ENCODE measurements at places on chromosomes 1 and 21.
A peak's percentile ranks its signal among the peaks of the same experiment; 100 is the strongest.

DNA sequence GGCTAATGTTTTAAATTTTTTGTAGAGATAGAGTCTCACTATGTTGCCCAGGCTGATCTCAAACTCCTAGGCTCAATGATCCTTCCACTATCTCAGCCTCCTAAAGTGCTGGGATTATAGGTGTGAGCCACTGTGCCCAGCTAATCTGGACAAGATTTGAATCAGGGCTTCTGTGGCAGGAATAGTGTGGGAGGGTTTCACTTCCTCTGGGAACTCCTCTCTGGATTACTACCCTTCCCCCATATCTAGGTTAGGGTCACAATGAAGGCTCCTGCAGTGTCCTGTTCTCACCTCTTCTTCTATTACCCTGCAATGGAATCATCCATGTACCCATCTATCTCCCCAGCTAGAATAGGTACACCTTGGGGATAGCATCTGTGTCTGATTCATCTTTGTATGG lies 133.6 kb upstream of the RAB4A start:
- no peak for DNase-seq

DNA sequence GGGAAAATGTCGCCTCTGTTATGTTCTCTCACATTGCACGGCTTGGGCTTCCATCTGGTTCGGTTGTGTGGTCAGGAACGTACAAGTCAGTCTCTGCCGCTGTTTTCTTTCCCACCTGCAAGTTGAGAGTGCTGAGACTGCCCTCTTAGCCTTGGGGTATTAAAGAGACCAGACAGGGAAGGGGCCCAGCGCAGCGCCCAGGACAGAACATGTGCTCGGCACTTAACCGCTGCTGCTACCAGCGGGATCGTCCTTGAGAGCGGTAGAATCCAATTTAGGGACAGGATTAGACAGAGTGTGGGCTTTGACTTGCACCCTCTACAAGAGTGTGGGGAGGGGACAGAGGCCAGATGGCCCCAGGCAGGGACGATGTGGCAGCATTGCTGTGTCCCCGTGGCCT lies 17.7 kb upstream of the AGPAT3 start:
- no peak for DNase-seq

DNA sequence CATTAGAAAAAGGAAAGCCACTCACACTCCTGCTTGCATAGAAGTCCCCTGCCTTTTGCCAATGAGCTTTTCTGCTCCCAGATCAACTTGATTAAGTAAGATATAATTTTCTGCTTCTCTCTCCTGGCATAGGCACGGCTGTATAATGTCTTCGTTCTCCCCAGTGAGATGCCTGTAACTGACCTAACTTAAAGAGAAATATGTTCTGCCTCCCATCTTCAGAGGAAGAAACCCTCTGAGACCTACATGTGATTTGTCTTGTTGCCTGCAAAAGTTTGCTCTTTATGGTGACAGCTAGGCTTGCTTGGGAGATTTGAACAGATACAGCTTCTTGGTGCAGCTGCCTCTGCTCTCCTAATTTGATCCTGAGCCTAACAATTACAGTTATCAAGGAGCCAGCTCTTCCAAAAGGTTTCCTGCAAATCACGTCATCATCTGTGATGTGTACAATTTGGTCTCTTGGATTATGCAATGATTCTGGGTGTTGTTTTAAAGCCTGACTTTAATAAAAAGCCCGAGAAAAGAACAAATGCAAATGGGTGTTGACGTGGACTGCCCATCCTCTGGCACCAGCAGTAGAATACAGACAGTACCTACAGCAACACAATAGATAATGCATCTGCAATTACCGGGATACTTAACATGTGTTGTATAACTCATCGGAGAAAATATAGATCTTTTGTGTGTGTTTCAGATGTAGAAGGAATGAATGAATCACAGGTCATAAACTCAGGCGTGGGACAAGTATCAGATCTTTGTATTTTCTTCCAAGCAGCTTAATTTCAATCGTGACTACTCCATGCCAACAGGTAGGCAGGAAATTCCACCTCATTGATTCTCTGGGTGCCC lies 76.2 kb upstream of the KAZN start:
- DNase-seq: no peak

- DNase-seq: no peak
Measured at GRCh38 chr1:112114540-112114939, 125.1 kb upstream of the KCND3 start.

DNA sequence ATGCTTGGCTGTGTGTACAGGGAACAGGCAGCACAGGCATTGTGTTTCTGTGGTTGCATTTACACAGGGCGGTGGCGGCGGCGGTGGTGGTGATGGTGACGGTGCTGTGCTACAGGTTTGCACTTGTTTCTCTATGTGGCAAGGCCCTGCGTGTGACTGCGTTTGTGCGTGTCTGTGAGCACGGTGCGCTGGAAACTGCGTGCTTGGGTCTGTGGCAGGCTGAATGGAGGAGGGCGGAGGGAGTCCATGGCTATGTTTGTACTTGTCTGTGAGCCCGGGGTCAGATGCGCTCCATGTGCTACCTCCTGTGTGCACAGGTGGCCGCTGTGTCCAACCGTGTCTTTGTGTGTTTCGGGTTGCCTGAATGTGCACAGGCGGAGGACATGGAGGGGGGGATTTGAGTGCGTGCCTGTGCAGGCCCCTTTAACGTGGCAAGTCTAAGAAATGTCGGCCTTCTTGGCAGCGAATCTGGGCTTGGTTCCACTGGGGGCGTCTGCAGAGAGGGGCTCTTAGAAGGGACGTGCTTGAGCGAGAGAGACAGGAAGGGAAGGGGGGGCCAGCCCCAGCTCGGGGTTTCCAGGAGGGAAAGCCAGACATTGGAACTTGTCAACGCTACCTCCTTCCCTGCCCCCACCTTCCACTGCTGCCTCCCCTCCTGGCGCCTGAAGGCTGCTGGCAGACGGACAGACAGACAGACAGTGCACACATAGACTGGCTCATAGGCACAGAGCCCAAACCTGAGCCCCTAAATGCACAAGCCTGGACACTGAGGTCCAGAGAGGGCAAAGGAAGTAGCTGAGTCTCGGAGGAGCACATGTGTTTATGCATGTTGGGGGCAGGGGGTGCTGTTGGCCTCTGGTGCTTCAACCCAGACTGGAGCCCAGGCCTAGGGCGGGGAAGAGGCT lies 32.7 kb upstream of the WASF2 start:
- DNase-seq: no peak

- no peak for DNase-seq
Measured at GRCh38 chr1:172380441-172381244, 39.8 kb upstream of the C1orf105 start.

- peak; percentile 14 for DNase-seq
Measured at GRCh38 chr1:175933801-175934200, 190.4 kb upstream of the TNR start.

DNA sequence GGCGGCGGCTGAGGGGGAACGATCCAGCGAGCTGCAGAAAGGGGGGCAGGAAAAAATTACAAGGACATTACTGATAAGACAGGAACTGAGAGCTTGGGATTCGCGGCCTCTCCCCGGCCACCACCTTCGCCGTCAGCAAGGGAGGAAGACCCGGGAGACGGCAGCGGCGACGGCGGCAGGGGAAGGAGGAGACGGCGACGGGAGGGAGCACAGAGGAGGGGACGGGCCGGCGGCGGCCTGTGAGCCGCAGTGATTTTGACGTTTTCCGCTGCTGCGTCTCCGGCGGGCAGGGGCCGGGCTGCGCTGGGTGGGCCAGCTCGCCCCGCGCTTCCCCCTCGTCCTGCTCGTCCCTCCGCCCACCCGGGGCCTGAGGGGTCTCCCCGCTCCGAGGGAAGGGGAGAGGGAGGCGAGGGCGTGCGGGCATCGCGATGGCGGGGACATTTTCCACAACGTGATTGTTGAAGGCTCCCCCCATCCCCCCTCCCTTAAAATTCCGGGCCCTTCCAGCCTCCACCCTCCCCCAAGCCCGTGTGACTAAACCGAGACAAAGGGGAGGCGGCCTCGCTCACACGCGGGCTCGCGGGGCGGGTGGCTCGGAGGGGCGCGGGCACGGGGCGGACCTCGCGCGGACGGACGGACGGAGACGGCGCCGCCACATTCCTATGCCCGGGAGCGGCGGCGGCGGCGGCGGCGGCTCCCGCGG lies 407 bp downstream of the CAMSAP2 start:
- DNase-seq: peak; percentile 62

DNA sequence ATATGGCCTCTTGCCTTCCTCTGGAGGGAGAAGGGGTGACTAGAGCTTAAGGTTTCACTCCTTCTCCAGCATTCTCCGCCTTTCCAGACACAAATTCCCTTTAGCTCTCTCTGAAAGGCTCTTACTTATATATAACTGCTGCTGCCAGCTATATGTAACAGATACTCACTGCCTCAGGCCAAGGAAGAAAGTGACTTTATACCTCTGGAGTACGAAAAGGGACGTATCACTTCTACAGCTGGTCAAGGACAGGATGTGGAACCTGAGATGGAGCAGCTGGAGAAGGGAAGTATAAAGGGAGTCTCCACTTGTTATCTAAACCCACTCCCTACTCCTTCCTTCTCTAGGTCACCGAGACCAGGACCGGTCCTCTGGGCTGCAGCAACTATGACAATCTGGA lies 102.4 kb downstream of the BRINP2 start:
- DNase-seq: no peak

All from brain microvascular endothelial cell (primary cell).